ENCODE measurements at places on chromosomes 13 and 19. TPM values are rescaled to one million over a fixed set of nuclear protein-coding genes. Genes with fewer than 3 reads are reported as not detected.

The RXFP2 gene
- total RNA-seq: not detected

DNA sequence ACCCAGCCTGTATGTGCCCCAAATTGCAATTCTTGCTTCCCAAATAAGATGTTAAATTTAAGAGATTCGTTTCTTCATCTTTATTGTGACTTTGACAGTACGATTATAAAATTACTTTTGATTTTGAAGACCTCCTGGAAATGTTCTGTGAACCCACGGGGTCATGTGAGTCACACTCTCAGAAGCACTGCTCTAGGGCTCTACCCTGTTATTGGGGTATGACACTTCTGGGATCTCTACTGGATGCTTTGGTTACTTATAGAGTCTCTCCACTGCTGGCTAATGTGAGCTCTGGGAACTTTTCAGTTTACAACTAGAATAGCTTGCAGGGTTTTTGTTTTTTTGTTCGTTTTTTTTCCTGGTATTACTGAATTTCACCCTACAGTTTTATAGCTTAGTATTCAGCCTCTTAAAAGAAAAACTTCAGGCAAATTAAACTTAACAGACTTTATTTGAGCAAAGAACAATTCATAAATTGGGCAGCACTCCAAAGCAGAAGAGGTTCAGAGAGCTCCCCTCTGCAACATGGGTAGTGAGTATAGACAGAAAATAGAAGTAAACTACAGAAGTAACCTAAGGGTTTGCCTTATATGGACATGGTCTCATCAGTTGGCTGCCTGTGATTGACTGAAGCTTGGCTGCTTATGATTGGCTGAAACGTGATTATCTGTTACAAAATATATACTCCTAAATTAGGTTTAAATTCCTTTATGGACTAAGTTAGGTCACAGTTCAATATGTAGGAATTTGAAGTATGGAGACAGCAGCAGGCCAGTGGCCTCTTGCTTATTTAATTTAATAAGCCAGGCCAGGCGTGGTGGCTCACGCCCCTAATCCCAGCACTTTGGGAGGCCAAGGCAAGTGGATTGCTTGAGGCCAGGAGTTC, 28.5 kb upstream of the PSPC1 start:
- no peak for DNase-seq

- no peak for DNase-seq
These were observed 49.1 kb upstream of the MEDAG start for GRCh38 chr13:30857018-30857417.

DNA sequence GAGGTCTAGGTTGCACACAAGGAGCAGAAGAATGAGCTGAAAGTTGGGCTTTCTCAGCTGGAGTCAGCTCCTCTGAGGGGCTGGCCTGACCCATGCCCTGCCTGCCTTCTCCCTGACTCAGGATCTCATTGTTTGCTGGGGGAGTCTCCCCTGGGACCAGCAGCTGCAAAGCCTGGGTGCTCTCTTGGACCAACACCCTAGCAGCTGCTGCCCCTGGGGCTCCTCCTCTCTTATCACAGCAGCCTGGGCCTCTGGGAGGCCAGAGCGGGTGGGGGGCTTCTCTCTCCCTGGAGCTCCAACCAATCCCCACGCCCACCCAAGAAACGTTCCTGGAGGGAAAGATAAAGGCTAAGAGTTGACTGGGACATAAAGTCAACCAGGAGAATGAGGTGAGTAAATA, 1.6 kb upstream of the FCGBP start:
- DNase-seq: no peak

DNA sequence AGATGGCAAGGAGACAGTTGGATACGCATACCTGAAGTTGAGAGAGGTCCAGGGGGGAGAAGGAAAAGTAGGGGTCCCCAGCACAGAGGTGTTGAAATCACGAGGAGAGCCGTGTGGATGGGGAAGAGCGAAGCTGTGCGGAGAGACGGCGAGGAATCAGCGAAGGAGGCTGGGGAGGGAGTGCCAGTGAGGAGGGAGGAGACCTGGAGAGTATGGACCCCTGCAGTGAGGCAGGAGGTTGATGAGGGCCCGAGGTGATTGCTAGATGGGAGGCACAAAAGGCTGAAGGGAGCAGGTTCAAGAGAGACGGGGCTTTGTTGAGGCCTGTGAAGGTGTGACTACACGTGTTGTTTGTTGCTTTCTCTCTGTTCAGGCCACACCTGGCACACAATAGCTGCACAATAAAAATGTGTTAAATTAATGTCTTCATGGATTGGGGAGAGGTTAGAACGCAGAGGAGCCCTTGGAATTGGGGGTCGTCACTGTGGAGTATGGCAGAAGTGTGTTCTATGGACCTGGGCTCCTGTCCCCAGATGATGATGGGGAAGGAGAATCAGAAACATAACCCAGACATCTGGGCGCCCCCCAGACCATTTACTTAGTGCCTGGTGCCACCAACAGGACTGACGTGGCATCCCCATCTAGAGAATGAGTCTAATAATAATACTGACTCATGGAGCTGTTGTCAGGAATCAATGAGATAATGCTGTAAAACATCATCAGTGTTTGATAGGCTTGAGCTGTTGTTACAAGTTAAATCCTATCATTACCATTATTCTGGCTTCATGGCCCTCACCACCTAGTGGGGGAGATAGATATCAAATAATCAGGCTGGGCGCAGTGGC, 137.5 kb downstream of the SIPA1L3 start:
- DNase-seq: no peak
